ENCODE measurements at places on chromosomes 4 and X. TPM values are rescaled to one million over a fixed set of nuclear protein-coding genes. Genes with fewer than 3 reads are reported as not detected.

FAAH2 gene
- 11.1 TPM for total RNA-seq

PDLIM3 gene
- 30.8 TPM for total RNA-seq

TCEAL6 gene
- total RNA-seq, result not detected

GATA1 gene
- not detected for total RNA-seq

SPANXB1 gene
- not detected for total RNA-seq

FAM9B gene
- total RNA-seq, result not detected

MSANTD1 gene
- 0.82 TPM for total RNA-seq

PLS3 gene
- total RNA-seq, result 15.7 TPM

ARR3 gene
- 0.64 TPM for total RNA-seq

GRIA3 gene
- total RNA-seq, result 0.67 TPM

DNA sequence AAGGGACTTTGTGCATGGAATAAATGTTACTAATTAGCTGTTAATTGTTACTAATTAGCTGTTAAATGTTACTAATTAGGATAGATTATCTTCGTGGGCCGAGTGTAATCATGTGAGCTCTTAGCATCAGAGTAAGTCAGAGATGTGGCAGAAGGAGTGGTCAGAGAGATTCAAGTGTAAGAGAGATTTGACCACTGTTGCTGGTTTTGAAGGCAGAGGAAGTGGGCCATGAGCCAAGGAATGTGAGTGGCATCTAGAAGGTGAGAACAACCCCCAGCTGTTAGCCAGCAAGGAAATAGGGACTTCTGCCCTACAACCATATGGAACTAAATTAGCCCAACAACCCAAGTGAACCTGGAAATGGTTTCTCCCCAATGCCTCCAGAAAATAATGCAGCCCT lies 28.2 kb downstream of the ODAPH start:
- DNase-seq, result no peak

GRCh38 chr4:96003951-96004740 lies 164.3 kb downstream of the PDHA2 start:
- DNase-seq, result no peak

- DNase-seq, result no peak
These were observed 35.3 kb downstream of the SMS start for GRCh38 chrX:21975812-21976211.

- no peak for DNase-seq
These were observed 72.1 kb upstream of the FAM241A start for GRCh38 chr4:112073181-112073580.

DNA sequence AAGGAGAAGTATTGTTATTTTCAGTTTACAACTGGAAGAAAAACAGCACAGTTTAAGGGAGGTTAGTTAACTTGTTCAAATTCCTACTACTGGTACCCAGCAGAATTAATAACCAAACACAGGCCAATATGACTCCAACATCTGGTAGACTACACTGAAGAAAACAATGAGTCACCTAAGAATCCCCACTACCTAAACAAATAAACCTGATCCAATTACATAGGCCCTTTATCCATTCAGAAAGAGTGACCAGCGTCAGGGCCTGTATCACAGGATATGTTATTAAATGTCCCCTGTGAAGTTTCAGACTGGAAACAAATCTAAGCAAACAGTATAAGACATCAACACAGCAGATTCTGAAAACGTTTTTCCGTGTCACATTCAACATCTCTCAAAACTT lies 492.5 kb upstream of the INTU start:
- no peak for DNase-seq

- DNase-seq, result no peak
These were observed 109.0 kb upstream of the C1QTNF7 start for GRCh38 chr4:15318621-15319348.

DNA sequence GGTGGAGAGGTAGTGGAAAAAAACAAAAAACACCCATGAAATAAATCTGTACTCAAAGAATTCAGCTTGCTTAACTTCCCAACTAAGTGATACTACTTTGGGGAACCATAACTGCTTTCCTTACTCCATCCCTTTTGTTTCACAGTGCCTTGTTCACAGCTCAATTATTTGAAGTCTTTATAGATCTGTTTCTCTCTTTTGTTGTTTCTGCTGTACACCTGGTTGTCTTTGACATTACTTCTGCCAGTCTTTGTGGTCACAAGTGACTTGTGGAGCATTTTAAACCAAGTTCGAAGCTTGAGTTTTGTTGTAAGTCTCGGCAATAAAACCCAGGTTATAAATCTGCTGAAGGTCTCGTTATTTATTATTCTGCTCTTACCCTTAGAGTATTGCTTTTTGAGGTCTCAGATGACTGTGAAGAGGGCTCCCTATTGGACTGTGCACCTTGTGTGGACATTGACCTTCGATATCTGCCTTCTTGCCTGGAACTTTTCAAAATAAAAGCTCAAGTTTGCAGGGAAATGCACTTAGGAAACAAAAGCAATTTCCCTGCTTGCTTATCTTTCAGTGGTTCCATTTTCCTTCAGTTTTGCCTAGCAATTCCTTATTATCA lies 59.8 kb downstream of the ANK2 start:
- no peak for DNase-seq

DNA sequence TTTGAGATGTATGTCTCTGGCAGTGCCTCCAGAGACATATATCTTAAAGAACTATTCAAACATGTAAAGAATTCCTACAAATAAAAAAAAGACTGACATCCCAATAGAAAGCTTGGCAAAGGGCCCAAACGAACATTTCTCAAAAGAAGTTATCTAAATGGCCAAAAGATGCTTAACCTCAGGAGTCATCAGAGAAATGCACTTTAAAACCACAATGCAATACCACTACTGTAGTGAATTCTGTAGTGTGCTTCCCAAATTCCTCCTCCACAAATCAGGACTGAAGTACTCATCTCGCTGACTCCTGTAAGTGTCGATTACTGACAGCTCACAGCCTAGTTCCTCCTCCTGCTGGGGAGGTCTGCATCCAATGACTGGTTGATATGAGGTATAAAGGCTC lies 129.0 kb upstream of the MAMLD1 start:
- DNase-seq, result no peak

DNA sequence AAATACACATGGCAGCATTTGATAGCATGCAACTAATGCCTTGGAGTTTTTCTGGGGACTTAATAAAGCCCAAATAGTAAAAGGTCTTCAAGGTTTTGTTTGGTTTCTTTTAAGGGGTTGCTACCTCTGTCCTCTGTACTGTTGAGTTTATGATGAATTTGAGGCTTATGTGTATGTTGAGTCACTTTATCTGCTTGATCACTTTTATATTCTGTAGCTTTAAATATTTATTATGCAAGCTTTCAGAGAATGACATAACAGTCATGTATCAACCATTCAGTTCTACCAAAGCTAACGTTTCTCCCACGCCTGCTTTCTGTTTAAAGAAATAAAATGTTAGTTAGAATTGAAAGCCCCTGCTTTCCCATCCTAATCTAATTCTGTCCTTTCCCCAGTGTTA lies 122.2 kb downstream of the NHS start:
- no peak for DNase-seq

DNA sequence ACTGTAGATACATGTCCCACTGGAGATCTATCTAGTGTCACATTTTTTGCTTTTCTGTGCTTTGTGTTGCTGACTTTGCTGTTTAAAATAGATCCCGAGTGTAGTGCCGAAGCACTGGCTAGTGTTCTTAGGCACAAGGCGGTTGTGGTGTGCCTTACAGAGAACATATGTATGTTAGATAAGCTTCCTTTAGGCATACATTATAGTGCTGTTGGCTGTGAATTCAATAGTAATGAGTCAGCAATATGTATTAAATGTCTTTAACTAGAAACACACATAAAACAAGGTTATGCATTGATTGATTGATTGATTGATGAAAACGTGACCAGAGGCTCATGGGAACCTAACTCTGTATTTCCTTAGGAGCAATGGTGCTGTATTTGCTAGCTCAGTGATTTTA lies 56.2 kb downstream of the COX7B2 start:
- DNase-seq, result no peak

DNA sequence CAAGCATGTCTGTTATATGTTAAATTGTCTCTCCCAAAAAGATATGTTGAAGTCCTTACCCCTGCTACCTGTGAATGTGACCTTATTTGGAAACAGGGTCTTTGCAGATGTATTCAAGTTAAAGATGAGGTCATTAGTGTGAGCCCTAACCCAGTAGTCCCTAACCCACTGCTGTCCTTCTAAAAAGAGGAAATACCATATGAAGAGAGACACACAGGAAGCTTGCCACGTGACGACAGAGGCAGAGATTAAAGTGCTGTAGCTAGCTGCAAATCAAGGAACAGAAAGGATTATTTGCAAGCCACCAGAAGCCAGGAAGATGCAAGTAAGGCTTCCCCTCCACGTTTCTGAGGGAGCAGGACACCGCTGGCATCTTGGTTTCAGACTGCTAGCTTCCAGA lies 150.1 kb downstream of the HNRNPD start:
- DNase-seq, result peak; percentile 20

GRCh38 chrX:94908171-94908570 lies 1234.2 kb downstream of the FAM133A start:
- no peak for DNase-seq

GRCh38 chr4:168723020-168723419 lies 226.2 kb downstream of the PALLD start:
- no peak for DNase-seq

DNA sequence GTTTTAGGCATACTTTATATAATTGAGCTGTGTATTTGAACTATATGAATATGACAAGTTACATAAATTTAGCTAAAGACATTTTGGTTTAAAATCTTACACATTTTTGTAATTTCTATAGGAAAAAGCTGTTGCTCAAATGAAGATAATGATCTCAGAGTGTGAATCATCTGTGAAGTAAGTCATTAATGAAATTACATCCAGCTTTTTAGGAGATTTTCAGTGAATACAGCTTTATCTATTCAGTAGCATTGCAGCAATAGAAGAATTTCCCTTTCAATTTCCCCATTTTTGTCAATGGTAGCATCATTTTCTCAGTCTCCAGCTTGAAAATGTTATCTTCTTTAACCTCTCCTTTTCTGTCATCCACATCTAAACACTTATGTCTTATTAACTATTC lies 59.5 kb downstream of the CEP135 start:
- DNase-seq, result no peak

DNA sequence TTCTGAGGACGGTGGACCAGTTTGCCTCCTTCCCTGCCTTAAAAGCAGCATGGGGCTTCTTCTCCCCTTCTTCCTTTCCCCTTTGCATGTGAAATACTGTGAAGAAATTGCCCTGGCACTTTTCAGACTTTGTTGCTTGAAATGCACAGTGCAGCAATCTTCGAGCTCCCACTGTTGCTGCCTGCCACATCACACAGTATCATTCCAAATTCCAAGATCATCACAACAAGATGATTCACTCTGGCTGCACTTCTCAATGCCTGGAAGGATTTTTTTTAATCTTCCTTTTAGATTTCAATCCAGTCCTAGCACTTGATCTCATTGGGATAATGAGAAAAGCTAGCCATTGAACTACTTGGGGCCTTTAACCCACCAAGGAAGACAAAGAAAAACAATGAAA lies 255.3 kb downstream of the RAPGEF2 start:
- DNase-seq, result no peak

GRCh38 chrX:123665197-123665596 lies 67.7 kb downstream of the THOC2 start:
- no peak for DNase-seq

GRCh38 chrX:113804819-113805218 lies 779.1 kb upstream of the HTR2C start:
- no peak for DNase-seq

DNA sequence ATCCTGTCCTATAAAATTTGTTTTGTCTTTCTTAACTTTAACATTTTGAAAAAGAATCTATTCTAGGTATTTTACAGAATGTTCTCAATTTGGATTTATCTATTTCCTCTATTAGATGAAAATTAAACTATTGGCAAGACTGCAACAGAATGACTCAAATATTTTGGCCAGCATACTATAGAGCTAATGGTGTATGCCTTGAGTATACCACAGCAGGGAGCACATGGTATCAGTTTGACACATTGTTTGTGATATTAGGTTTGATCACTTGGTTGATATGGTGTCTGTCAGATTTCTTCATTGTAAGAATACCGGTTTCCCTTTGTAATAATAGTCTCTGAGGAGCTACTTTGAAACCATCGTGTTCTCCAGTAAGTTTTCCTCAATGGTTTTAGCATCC lies 87.8 kb upstream of the NPNT start:
- no peak for DNase-seq

DNA sequence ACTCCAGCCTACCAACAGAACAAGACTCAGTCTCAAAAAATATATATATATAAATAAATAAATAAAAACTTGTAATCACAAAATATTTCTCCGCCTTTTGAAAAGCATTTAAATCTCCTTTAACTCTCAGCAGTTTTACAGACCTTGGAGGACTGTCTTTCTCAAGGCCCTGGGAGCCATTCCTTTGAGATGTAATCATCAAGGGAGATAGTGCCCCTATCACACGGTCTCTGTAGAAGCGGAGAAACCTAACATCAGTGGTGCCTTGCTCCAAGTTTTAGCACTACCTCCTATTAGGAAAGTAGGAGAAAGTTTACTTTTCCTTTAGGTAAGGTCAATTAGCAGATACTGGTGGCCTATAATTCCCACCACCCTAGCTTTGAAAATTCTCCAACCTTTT lies 58.5 kb downstream of the ANTXR2 start:
- DNase-seq, result no peak

GRCh38 chr4:64766565-64766964 lies 357.3 kb upstream of the TECRL start:
- no peak for DNase-seq

DNA sequence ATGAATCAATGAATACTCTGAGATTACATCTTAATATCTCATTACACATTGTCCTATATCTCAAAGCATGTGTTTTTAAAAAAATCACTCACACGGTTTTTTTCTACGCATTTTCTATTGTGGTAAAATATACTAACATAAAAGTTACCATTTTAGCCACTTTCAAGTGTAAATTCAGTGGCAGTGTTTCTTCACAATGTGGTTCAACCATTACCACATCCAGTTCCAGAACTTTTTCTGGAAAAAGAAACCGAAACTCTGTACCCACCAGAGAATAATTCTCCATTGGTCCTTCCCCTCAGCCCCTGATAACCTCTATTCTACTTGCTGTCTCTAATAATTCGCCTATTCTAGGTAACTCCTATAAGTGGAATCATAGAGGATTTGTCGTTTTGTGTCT lies 35.3 kb upstream of the ACSL1 start:
- DNase-seq, result no peak

DNA sequence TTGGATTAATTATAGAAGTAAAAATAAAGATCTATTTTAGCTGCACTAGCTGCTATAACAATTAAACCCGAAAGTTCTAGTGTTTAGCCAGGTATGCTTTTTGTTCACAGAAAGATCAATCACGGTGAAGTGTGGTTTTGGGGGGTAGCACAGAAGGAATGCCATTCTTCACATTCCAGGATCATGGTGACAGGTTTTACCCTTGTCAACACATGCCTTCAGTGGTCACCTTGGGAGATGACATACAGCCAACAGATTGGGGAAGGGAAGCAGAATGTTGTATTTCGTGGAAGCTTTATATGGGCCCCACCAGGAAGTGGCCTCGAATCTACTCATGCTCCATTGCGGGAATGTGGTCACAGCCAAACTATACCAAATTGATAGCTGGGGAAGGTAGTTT lies 753.6 kb downstream of the RAPGEF2 start:
- no peak for DNase-seq

DNA sequence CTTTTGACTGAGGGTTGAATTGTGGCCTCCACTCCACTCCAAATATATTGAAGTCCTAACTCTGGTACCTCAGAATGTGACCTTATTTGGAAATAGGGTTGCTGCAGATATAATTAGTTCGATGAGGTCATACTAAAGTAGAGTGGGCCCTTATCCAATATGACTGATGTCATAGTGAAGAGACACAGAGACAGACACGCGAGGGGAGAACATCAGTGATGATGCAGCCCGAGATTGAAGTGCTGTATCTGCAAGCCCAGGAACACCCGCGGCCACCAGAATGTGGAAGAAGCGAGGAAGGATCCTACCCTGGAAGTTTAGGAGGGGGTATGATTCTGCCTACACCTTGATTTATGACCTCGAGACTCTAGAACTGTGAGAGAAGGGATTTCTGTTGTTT lies 279.0 kb downstream of the ANKRD50 start:
- DNase-seq, result no peak
